ENCODE measurements at places on chromosomes 6 and 20.
A peak's percentile ranks its signal among the peaks of the same experiment; 100 is the strongest.

DNA sequence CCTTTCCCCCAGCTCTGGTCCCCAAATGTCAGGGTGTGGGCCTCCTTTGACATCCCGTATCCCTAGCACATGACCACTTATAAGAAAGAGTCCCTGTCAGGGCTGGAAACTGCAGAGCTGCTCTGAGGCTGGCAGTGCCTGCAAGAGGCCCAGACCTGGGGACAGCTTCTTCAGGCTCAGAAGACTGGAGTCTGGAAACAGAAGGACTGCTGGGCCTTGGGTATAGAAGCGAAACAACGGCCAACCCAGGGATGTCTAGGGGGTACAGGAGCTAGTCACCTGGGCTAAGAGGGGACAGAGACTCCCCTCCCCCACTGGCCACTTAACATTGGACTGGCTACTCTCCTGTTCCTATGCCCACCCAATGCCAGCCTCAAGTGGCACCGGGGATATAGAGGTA is 4.7 kb downstream of the SCUBE3 start:
- no peak for DNase-seq

DNA sequence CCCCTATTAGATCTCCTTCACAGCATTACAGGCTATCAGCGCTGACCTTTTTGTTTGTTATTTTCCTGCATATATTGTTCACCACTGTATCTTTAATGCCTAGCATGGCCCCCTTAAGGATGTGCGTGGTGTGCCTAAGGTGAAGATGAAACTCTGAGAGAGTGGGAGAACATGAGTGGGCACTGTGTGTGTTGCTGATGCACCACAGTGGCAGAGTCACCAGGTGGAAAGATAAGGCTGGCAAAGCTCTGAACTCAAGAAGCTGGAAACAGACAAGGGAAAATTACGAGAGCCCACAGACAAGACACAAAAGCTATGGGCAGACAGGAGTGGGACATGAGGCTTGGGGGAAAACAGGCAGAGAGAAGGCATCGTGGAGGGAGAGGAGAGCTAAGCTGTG is 159.8 kb downstream of the INSM1 start:
- DNase-seq: no peak

DNA sequence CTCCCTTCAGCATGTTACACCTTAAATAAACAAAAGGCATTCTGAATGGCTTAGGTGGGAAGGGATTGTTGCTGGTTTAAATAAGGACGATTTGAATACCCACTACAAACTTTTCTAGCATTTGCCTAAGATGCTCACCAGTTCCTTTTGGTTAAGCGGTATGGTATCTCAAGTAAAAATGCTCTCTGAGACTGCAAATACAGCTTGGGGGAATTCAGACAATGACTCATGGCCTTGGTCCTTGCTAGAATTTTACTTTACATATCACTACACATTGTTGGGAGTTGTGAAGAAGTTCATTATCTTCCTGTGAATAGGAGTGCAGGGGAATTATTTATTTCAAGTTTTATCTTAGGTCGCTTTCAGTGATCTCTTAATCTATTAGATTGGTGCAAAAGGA is 670.7 kb downstream of the UTRN start:
- DNase-seq: no peak

- no peak for DNase-seq
Observed at GRCh38 chr6:15473741-15474161, 189.1 kb downstream of the DTNBP1 start.

GRCh38 chr6:159399751-159400221 is 230.6 kb downstream of the FNDC1 start:
- DNase-seq: no peak

DNA sequence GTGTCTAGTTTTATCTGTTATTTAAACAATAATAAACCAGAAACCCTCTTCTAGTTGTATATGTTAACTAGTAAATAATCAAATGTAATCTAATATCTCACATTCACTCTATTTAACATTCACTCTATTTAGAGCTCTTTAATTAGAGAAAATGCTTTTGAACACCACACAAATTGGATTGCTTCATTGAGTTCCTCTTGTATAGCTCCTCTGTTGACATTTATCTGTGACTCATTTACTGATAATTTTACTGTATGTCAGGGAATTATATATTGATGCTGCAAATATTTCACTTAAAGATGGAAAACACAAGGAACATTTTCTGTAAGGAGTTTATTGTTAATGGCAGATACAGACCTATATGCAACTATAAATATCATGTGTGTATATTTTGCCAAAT is 594.6 kb downstream of the COL12A1 start:
- no peak for DNase-seq

GRCh38 chr6:108432792-108433191 is 127.9 kb upstream of the FOXO3 start:
- DNase-seq: no peak

DNA sequence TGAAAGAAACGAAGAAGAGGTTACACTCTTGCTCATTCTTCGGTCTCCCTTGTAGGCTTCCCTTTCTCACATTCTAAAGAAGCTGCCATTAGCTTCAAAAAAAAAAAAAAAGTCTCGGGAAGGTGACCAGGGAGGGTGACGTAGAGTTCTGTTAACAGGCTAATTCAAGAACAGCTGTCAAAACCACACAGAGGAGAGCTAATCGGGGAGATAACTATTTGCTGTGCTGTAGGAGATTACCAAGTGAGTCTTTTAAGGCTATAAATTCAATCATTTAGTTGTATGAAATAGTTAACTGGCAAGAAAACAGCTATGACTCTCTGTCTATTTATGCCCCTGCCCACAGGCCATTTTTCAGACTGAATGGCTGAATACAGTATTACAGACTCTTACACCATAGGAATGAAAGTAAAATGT is 256.8 kb downstream of the SYNE1 start:
- peak; percentile 88 for DNase-seq

DNA sequence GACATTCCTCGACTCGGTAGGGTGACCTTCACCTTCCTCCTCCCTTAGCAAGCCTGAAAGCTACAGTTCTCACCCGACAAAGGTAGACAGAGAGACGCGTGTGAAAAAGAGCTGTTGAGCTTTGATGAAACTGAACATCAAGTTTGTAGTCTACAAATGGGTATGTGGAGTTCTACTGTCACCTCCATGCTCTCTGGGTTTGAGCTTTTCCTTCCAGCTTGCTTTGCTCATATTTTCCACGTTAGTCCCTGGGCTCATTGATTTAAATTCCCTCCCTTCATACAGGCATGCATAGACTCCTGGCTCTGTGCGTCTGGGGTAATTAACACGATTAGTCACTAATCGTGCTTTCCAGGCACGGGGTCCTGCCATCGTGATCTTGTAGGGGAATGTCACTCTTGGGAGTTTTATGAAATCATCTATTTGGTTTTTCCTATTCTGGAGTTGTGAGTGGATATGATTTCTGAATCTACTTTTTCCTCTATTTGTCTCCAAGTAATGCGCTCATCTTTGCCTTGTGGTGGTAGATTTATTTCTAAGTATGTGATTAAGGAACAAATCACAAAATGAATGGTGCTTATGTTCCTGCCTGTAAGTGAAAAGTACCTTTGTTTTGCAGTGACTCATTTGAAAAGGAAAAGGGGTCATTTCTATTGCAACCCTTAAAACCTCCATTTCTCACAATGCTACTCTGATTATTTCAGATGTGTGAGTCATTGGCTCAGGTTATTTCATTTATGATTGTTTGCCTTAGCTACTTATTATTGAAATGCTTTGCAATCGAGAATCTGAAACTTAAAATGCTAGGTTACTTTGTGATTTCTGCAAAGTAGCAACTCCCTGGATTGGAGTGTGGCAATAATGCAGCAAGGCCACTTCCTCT is 154.6 kb downstream of the ZDHHC14 start:
- no peak for DNase-seq

Measured in cardiac muscle cell (in vitro differentiated cells and primary cell).